ENCODE measurements at places on chromosomes 11 and 22.

GRCh38 chr22:50621948-50622722 lies 5.8 kb downstream of the ARSA start:
- no peak for DNase-seq

GRCh38 chr11:6637871-6638270 lies 17.7 kb downstream of the DCHS1 start:
- DNase-seq, result no peak

DNA sequence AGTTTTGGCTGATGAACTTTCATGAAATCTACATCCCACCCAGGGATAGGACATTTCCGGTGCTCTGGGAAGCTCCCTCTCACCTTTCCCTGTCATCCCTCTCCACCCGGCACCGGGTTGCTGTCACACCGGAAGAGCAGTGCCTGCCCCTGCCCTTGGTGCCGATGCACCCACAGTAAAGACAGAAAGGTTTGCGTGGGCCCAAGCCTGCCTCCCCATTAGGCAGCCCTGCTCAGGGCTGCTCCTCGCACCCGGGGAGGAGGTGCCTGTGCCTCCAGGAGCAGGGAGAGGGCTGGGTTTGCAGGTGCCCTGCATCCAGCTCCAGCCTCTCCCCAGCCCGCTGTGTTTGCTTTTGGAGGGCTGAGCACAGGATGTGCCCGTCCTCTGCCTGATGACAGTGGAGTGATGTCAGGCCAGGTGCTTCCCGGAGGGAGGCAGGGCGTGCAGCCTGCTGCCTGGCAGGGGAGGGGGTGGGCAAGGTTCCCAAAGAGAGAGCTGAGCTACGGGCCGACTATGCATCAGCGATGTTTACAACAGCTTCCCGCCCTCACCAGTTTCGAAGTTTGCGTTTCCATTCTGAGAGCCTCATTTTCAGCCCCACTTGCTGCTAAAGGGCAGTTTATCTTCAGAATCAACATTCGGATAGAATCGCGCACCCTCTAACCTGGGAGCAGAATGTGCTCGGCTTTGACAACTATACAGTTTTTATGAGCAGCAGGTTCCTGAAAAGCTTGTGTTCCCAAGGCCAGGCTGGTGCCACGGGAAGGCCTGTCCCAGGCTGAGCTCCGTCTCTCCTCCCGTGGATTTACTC lies 83.2 kb upstream of the CLDN5 start:
- no peak for DNase-seq

GRCh38 chr22:27129266-27129665 lies 471.9 kb downstream of the MIAT start:
- no peak for DNase-seq

GRCh38 chr11:31487848-31488247 lies 21.6 kb downstream of the IMMP1L start:
- no peak for DNase-seq

GRCh38 chr22:24046024-24046423 lies 34.9 kb downstream of the CABIN1 start:
- no peak for DNase-seq

DNA sequence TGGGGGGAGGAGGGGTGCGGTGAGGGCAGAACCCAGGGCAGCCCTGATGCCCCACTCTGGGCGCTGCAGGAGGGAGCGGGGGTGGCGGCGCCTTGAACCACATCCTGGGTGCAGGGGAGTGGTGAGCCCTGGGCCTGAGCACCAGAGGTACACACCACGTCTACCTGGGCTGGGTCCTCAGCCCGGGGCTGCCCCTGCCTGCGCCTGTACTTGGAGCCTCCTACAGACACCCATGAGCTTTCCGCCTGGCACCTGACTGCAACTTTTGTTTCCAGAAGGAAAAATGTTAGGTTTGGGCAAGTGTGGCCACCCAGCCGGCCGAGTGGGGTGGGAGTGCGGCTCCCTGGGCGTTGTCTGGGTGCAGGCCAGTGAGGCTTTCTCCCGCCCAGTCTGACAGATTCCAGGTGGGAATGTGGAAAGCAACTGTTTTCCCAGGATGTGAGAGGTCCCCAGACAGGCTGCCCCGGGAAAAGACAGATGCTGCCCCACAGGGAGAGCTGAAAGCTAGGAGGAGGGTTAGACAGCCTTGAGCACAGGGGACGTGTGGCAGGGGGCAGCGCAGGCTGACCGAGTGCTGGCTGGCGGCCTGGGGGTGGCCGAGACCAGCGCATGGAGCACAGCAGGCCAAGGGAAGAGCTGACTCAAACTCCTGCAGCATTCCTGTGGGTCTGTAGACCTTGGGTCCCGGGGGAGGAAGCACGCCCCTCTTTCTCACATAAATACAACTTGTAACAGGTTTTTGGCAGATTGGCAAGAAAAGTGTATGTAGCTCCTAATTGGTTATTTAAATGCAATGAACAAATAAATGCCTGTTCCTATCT lies 44.1 kb downstream of the GNB1L start:
- DNase-seq, result no peak

DNA sequence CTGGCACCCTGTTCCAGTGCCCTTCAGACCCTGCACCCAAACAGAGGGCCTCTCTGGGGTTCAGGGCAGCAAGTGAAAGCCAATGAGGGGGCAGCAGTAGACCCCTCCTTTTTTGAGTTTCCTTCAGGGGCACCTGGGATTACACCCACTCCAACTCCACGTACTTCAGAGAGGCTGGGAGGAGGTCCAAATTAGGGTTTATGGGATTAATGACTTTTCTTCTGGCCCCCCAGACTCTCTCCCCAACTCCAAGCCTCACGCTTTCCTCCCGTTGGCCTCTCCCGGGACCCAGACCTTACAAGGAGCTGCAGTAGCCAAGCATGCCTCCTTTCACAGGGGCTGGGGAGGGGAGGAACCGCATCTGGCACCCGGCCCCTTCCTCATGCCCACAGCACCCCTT lies 101.7 kb downstream of the NECTIN1 start:
- no peak for DNase-seq

GRCh38 chr11:28621753-28622152 lies 513.6 kb downstream of the METTL15 start:
- DNase-seq, result no peak

DNA sequence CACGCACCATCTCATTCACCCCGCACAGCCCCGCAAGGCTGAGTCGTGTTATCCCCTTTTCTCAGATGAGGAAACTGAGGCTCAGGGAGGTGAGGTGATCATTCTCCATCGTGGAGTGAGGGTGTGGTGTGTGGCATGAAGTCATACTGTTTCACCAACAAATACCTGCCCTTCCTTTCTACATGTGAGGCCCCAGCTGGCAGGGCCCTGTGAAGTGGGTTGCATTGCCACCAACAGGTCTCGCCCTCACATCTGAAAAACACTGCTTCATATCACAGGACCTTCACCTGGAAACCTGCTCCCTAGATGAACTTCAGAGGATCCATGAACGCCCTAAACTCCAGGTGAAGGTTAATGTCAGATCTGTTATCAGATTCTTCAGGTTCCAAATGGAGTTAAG lies 4.3 kb downstream of the SSTR3 start:
- no peak for DNase-seq

GRCh38 chr11:78196661-78197091 lies 8.0 kb downstream of the USP35 start:
- DNase-seq, result no peak

DNA sequence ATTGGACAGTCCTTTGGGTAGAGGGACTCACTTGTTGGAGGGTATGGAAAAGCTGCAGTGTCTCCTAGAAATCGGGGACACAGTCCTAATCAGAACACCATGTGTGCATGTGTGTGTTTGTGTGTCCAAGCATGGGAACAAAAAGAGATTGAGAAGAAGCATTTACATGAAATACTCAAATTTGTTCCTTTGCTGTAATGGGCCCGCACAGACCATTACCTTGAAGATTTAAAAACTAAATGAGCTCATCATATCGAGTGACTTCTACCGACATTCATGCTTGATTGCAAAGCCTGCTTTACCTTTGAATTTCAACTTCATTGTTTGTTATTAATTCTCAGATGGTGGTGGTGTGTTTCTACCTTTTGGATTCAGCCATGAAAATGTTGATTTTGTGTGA lies 106.9 kb downstream of the ZBTB16 start:
- no peak for DNase-seq

GRCh38 chr11:83031127-83031526 lies 40.6 kb downstream of the RAB30 start:
- DNase-seq, result no peak

DNA sequence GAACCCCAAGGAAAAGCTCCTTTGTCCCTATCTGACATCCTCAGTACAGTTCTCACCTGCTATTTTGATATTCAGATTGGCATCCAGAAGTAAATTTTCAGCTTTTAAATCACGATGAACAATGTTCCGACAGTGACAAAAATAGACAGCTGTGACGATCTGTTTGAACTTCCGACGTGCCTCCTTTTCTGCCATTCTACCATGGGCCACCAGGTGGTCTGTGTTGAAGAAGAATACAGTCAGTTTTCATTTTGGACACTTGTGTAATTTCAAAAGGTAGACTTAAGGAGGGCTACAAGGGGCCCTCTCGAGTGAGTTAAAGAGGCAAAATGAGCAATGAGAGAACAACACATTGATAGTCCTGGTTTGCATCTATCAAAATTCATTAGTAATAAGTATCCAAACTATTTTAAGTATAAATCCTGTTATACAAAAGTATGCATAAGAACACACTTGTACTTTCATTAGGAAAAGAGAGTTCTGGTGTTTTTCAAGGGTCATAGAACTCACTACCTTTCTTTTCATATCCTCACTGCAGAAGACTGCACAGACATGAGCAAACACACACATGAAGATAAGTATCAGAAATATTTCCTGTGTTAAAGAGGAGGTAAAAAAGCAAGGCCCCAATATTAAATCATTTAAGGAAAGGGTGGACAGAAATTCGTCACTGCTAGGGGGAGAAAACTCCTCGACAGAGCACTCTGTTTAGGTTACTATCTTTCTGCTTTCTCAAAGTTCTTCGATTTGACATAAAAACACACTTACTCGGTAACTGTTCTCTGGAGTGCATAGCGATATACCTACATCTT lies 89.9 kb upstream of the APOA1 start:
- DNase-seq, result no peak

DNA sequence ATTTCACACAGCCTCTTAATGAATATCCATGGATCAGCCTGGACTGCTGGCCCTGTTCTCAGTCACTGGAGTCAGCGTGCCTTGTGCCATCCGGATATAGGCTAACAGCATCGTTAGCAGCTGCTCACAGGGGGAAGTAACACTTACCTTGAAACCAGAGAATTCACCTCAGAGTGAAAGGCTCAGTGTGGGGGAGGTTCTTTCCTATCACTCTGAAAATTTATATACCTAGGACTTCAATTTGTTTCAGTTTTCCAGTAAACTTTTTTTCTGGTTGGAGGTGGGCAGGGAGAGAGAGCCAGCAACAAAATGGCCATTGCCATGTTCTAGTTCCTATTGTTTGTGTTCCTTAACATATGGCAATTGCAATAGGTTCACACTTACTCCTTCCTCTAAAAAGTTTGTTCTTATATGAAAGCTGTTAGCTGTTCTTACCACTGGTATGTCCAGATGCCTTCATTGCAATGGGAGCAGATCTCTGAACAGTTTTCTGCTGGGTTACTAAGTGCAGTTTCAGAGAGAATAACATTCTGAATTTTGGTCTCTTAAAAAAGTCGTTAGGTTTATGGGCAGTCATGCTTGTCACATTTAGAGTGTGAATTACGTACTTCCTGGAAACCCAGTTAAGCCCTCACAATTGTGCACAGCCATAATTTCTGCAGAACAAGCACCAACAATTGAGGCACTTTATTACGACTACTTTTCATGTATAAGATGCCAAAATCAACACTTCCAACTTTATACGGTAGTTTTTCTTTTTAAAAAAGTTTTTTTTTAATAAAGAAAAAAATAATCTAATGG lies 247.6 kb downstream of the CADM1 start:
- DNase-seq, result no peak

DNA sequence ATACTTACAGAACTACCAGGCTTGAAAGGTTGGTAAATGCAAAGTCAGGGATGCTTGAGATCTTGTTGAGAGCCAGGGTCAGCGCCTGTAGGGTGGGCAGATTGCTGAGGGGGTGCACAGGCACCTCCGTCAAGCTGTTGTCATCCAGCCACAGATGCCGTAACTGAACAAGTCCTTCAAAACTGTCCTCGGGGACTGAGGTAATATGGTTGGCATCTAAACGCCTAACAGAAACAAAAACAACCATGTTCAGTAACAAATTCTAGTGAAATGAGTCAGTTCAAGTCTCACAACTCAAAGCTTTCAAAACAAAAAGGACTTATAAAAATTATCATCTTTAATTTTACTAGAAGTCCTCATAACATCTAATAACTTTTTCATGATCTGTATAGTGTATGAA lies 22.2 kb upstream of the CCDC34 start:
- DNase-seq, result no peak

- DNase-seq, result no peak
Observed at GRCh38 chr11:123382555-123383074, 47.5 kb upstream of the GRAMD1B start.

DNA sequence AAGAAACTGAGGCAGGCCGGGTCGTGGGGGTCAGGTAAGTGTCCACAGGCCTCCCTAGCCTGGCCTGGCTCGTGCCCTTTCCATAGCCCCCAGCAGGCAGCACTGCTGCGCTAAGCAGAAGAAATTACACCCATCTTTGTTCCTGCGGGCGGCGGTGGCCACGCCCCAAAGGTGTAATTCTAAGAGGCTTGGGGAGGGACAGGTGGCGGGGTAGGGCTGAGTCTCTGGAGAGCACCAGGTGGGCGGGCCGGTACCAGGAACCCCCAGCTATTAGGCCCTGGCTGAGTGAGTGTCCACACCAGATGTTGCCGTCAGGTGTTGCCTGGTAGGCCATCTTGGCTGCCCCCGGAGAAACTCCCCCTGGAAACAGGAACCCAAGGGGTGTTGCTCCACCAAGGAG lies 12.3 kb upstream of the ARAP1 start:
- no peak for DNase-seq

DNA sequence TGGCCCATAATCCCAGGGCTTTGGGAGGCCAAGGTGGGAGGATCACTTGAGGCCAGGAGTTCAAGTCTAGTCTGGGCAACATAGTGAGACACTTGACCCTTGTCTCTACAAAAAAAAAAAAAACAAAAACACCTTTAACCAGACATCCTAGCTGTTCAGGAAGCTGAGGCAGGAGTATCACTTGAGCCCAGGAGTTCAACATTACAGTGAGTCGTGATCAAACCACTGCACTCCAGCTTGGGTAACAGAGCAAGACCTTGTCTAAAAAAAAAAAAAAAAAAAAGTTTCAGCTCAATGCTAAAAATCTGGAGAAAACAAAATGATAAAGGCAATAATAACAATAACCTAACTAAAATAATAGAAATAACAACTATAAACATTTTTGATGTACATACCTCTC lies 22.6 kb upstream of the APLP2 start:
- no peak for DNase-seq

GRCh38 chr11:58075781-58076180 lies 45.0 kb downstream of the OR6Q1 start:
- DNase-seq, result no peak

DNA sequence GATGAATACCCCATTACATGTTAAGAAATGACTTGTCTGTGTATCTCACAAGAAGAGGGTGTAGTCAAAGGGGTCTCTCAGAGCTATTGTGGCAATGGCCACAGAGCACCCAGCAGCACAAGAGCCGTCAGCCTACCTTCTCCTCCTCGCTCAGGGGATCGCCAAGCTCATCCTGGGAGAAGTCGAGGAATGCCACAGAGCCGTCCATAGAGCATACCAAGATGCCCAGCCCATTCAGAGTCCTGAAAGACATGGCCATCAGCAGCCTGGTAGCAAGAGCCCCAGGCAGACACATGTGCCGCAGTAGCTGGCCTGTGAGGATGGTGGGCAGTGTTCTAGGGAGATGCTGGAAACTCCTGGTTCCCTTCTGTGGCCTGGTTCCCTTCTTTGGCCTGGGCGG lies 44.0 kb downstream of the HIRA start:
- no peak for DNase-seq
